Skeletal muscle cell (primary cell): ENCODE measurements at places on chromosomes 3 and 15.
A peak's percentile ranks its signal among the peaks of the same experiment; 100 is the strongest.

DNA sequence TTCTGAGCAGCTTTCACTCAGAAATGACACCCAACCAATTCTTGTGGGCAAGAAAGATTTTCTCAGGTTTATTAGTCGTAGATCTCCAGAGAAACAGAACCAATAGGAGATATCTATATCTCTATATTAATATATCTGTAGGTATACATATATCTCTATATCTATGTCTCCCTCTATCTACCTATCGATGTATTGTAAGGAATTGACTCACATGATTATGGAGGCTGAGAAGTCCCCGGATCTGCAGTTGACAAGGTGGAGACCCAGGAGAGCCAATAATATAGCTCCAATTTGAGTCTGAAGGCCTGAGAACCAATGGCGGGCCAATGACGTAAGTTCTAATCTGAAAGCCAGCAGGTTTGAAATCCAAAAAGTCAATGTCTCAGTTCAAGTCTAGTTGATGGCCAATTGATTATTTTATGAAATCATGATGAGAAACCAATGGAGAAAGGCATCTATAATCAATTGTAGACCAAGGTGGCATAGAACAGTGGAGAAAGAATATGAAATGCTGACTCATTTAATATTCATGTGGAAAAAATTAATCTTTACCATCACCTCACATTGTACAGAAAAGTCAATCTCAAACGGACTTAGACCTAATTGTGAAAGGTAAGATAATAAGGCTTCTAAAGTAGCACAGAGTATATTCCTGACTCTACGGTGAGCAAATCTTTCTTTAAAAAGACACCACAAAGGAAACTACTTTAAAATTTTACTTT is 65.6 kb upstream of the CHRNA7 start:
- no peak for DNase-seq

DNA sequence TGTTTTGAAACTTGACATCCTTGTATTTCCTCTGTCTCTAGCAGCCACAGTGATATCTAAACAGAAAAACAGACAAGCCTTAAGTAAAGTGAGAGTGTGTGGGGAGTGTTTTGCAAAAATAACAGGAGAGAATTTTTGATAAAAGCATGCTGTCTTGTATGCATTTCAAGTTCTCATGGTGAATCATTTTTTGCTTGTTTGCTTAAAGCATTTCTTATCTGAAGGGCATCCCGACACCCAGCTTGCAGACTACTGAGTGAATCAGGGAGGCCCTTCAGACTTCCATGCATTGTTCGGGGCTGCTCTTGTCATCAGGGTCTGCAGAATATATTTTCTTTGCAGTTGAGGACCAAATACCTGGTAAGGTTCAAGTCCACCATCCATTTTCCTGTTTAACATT is 8.5 kb downstream of the CGNL1 start:
- no peak for DNase-seq

- DNase-seq, result no peak
These were observed 5.1 kb downstream of the HIGD2B start for GRCh38 chr15:72680931-72681330.

- peak; percentile 63 for DNase-seq
These were observed 31.4 kb downstream of the HRH1 start for GRCh38 chr3:11185564-11186317.

- no peak for DNase-seq
These were observed 11.0 kb downstream of the GABPB1 start for GRCh38 chr15:50344006-50344464.

DNA sequence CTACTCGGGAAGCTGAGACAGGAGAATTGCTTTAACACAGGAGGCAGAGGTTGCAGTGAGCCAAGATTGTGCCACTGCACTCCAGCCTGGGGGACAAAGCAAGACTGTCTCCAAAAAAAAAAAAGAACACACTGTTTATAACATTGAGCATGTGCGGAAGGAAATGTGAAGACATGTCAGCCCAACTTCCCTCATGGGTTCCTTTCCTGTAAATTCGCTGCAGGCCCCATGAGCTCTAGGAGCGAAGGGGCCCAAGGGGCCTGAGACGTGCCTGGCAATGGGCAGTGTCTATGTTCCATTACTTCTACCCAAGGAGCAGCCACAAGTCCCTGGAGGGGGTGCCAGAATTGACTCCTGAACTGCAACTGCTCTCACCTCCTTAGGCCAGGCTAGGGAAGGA is 3.2 kb downstream of the PFKFB4 start:
- no peak for DNase-seq

DNA sequence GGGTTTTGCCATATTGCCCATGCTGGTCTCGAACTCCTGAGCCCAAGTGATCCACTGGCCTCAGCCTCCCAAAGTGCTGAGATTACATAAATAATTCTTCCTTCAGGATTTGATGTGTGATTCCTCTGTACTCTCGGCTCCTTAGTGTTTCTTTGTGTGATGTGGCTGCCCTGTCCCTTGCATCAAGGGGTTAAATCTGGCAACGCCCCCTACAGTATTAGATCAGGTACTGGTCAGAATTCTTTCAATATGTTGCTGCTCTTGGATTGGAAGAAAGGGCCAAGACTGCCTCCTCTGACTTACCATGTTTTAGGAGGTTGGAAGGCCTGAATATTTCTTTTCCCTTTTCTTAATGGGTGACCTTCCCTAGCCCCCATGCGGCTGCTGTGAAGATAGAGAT is 390.6 kb upstream of the WNT5A start:
- no peak for DNase-seq

- no peak for DNase-seq
These were observed 58.0 kb downstream of the CHD2 start for GRCh38 chr15:92958105-92958504.

DNA sequence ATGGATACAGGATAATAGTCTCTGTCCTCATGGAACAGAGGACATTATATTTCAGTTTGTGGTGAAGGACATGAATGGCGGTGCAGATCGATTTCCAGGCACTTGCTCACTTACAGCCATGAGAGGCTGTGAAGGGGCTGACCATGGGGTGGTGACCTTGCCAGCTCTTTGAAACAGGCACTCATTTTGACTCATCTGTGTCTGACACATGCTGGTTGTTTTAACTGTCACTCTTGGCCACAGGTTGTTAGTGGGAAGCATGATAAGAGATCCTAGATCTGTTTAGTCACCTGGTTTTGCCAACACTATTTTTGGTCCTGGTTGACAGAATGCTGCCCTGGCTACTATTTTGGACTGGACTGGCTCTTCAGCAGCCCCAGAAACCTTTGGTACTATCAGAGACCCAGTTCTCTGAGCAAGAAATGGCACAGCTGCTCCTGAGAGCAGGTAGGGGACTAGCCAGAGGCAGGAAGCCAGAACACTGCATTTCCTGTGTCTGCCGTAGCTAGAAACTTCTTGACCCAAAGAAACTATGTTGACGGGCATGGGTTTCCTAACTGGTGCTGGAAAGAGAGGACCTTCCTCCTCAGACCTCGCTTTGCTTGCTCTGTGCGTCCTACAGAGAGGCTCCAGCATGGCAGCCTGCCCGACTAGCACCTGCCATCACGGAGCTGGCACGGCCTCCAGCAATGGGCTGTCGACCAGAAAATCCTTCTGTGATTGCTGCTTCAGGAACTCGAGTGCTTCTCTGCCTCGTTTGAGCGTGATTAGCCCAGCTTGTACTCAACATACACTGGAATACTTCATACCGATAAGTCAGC is 6.3 kb downstream of the PXYLP1 start:
- no peak for DNase-seq

DNA sequence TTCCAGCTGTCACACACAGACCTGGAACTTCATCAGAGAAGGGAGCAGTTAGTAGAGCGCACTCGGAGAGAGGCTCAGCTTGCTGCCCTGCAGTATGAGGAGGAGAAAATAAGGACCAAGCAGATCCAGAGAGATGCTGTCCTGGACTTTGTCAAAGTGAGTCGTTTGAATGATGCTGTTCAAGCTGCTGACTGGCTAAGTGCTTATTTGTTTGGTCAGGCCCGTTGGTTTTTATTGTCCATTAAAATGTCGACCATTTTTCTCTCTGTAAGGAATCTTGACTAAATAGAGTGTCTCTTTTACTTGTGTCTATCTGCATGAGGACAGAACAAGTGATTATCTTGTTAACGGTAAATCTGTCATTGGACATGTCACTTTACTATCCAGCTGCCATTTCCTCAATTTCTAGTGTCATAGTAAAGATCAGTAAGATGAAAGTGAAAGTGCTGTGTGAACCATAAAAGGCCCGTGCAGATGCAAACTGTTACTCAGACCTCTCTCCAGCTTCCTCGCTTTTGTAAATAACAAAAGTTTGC is 56.9 kb downstream of the LRCH3 start:
- DNase-seq, result no peak

DNA sequence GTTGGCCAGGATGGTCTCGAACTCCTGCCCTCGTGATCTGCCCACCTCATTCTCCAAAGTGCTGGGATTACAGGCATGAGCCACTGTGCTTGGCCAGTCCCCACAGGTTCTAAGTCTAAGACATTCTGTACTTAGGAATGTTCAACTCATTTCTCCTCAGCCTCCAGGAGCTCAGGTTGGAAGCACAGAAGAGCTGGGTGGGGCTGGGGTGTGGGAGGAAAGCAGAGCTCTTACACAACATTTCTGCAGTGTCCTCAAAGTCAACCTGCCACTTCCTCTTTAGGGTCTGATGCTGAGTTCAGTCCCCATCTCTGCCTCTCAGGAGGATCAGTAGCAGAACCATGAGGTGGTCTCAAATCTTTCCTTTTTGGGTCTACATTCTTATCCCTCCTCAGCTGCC is 75.5 kb downstream of the MRPL46 start:
- DNase-seq, result no peak

- DNase-seq, result no peak
These were observed 70.2 kb upstream of the ARRDC4 start for GRCh38 chr15:97890307-97890706.

DNA sequence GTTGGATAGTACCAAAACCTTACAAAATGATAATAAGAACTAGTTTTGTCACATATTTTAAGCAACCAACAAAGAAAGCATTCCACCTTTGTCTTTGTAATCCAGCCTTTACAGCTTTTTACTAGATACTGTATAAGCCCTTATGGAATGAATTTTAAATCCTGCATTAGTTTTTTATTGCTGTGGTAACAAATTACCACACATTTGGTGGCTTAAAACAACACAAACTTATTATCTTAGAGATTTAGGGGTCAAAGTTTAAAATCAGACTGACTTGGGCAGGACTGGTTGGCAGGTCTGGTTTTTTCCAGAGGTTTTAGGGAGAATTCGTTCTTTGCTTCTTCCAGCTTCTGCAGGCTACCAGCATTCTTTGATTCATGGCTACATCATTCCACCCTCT is 108.5 kb upstream of the NLGN1 start:
- no peak for DNase-seq

GRCh38 chr3:149717391-149718056 is 34.8 kb downstream of the COMMD2 start:
- DNase-seq, result peak; percentile 43

GRCh38 chr3:9119331-9119730 is 130.1 kb downstream of the SRGAP3 start:
- no peak for DNase-seq

- no peak for DNase-seq
These were observed 244.4 kb upstream of the STAC start for GRCh38 chr3:36135863-36136262.

GRCh38 chr3:54127499-54128056 is 5.2 kb downstream of the CACNA2D3 start:
- DNase-seq, result no peak

DNA sequence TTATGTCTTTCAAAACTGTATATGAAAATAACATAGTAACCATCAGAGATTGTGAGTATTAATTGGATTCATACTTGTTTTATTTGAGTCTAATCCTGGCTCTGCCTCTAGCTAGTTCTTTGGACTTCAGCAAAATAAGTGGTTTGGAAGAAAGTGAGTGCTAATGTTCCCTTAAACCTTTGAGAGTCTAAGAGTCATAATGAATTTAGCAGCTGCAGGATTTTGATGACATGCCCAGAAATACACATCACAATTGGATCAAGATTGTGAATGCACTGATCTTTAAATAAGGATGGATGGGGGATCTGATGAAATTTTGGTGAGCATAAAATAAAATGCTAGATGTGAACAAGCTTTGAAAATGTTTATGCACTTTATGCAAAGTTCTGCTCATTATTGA is 79.9 kb upstream of the FAM98B start:
- no peak for DNase-seq

GRCh38 chr3:107106316-107106715 is 270.9 kb upstream of the CCDC54 start:
- DNase-seq, result peak; percentile 59

DNA sequence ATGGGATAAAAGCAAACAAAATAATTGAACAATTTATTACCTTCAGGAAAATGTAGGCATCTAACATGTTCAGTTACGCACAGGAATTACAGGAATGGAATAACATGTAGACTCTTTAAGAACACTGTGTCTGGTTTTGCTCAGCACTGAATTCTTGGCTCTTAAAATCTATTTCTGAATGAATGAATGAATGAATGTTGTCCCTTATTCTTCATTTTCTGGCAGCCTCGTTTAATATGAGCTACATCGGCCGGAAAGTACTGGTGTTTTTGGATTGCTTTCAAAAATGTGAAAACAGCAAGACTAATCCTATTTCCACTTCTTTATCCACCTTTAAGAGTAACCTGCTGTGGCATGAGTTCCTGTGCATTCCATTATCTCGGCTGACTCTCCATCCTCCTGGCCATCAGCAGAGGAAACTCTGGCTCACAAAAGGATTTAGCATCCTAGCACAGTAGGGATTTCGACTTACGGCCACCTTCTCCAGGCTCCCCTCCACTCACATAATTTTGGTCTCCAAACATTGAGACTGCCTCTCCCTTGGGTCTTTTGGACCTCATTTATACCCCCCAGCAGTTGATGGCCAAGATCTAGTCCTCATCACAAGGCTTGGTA is 145.3 kb downstream of the FOXP1 start:
- no peak for DNase-seq

DNA sequence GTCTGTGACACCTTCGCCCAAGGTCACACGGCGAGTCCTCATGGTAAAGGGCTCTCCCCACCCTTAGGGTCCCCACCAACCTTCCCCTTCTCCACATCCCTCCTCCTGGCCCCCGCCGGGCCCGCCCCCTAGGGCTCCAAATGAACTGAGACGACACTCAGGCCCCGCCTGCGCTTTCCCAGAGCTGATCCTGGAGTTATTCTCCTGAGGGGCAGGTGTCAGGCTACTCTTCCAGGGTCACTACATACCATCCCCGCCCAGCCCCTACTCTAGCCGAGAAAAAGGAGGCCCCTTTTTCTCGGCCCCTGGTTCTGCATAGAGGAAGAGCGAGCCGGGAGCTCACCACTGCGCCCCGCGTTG is 292 bp downstream of the USP4 start:
- no peak for DNase-seq

- no peak for DNase-seq
These were observed 77.2 kb downstream of the VPS13C start for GRCh38 chr15:61983081-61983480.
